ENCODE measurements at places on chromosomes 2 and 18. TPM values are rescaled to one million over a fixed set of nuclear protein-coding genes. Genes with fewer than 3 reads are reported as not detected.

The DUSP19 gene
- 1.6 TPM for total RNA-seq

The CNTNAP5 gene
- total RNA-seq: 0.33 TPM

The G6PC2 gene
- total RNA-seq: 35.3 TPM

The FSIP2 gene
- total RNA-seq: 1.3 TPM

The DNER gene
- 1.3 TPM for total RNA-seq

The PCBP1 gene
- total RNA-seq: 128 TPM

The PROM2 gene
- 31.6 TPM for total RNA-seq

The PFN4 gene
- not detected for total RNA-seq

The NOSTRIN gene
- total RNA-seq: 64.3 TPM

The CLASP1 gene
- 44.2 TPM for total RNA-seq

The ITGB1BP1 gene
- 16.6 TPM for total RNA-seq

The RGPD3 gene
- 0.26 TPM for total RNA-seq

The CPLX4 gene
- total RNA-seq: not detected

The ATF2 gene
- 24.6 TPM for total RNA-seq

The SAG gene
- not detected for total RNA-seq

The SERPINB4 gene
- not detected for total RNA-seq

The MAP4K4 gene
- total RNA-seq: 22.1 TPM

The TEKT4 gene
- total RNA-seq: not detected

The ATG9A gene
- total RNA-seq: 21.0 TPM

The ADD2 gene
- total RNA-seq: 7.6 TPM

The ANKRD29 gene
- total RNA-seq: 0.52 TPM

The ARHGEF33 gene
- 0.33 TPM for total RNA-seq

The EFR3B gene
- 0.52 TPM for total RNA-seq

The TEX44 gene
- total RNA-seq: not detected

The GPR55 gene
- total RNA-seq: not detected
